ENCODE measurements at places on chromosomes 1 and 21.

- peak; percentile 52 for DNase-seq
These were observed 56.5 kb downstream of the CAMSAP2 start for GRCh38 chr1:200795156-200795555.

GRCh38 chr1:116686175-116686574 lies 18.6 kb upstream of the IGSF3 start:
- no peak for DNase-seq

GRCh38 chr1:1997576-1997975 lies 6.0 kb downstream of the CFAP74 start:
- no peak for DNase-seq

- peak; percentile 77 for DNase-seq
These were observed 54.5 kb downstream of the PCNX2 start for GRCh38 chr1:233240829-233241682.

GRCh38 chr1:1732381-1732780 lies 8.2 kb upstream of the CDK11A start:
- no peak for DNase-seq

DNA sequence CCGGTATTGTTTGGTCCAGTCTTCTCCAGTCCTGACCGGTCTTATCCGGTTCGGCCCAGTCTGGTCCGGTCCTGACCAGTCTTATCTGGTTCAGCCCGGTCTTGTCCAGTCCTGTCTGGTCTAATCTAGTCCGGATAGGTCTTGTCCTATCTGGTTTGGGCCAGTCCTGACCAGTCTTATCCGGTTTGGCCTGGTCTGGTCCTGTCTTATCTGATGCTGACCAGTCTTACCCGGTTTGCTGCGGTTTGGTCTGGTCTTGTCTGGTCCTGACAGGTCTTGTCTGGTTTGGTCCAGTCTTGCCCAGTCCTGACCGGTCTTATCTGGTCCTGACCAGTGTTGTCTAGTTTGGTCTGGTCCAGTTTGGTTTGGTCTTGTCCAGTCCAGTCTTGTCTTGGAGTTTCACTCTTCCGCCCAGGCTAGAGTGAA lies 30.1 kb downstream of the DHX9 start:
- DNase-seq, result no peak

DNA sequence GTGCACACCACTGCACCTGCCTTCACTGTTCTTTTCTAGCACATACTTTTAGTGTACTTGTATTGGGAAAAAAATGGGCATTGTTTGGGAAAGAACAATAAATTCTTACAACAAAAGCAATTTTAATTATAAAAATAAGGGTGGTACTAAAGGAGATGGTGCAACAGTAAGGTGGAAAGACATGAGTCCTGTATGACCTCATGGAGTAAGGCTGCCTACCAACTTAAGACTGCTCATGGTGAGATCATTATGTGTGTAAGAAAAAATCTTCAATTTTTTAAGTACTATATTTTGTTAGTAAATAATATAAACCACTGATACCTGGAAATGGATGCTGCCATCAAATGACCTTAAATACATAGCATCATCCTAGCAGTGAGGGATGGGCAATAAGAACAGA lies 29.6 kb upstream of the PHGDH start:
- DNase-seq, result no peak

Data from adipocyte (in vitro differentiated cells).